ENCODE measurements at places on chromosomes 11 and 22.

DNA sequence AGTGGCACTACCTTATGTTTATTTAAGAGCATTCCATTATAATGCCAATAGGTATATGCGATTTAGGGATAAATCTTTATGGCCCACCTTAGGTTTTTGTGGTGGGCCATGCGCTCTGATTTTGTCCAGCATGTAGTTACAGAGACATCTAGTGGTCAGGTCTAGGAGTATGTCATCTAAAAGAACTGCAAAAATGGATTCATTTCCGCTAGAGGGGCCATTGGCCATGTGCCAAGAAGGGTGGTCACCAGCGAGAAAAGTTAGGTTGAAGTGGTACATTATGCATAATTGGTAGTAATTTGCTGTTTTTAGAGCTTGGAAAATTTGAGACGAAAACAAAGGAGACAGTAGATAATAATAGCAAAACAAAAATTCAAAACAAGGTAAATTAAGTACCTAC, 27.7 kb downstream of the LRRC4C start:
- DNase-seq: no peak

GRCh38 chr11:13051257-13051656, 42.1 kb downstream of the RASSF10 start:
- DNase-seq: no peak

- no peak for DNase-seq
Measured at GRCh38 chr11:13602844-13603243, 65.6 kb upstream of the FAR1 start.

DNA sequence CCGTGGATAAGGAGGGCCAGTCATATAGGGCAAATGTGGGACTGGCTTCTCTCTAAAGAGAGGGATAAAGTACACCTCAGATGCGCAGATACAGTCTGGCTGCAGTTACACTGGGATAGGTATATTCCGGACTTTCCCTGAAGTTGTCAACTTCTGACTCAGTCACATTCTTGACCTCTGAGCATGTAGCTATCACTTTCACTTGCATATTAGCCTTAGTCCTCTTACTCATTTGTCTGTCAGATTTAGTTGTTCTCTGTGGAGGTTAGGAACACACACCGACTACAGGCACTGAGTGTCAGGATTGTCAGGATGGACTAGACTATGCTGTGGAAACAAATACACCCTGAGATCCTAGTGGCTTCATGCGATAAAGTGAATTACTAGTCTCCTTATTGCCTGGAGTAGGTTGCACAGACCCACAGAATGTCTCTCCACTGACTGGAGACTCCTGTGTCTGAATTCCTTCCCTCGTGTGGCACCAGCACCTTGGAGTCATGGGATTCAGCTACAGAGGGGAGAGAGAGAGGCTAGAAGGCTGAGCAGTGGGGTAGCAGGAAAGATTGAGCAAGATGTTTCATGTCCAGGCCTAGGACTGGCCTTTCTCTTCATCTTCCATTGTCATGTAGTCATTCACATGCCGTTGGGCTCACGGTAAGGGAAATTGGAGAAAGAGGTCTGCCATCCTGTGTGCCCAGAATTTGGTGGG, 654.3 kb downstream of the NTM start:
- peak; percentile 16 for DNase-seq

GRCh38 chr22:44429941-44430587, 68.0 kb downstream of the RTL6 start:
- no peak for DNase-seq

- no peak for DNase-seq
Measured at GRCh38 chr11:25927411-25927953, 404.4 kb upstream of the ANO3 start.

DNA sequence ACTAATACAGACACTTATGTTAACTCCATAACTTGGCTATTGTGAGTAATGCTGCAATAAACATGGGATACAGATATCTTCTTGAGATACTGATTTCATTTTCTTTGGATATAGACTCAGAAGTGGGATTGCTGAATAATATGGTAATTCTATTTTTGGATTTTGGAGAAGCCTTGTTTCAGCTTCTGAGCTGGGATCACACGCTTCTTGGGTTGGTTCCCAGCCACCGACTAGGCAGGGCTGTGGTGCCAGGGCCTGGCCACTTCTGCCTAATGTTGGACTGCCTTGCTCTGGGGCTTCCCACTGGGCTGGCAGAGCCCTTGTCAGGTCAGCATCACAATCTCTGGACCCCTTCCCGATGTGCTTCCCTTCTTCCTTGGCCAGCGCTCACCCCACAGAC, 14.0 kb upstream of the MCHR1 start:
- DNase-seq: peak; percentile 79

- peak; percentile 44 for DNase-seq
Measured at GRCh38 chr11:12995188-12995587, 13.9 kb upstream of the RASSF10 start.

DNA sequence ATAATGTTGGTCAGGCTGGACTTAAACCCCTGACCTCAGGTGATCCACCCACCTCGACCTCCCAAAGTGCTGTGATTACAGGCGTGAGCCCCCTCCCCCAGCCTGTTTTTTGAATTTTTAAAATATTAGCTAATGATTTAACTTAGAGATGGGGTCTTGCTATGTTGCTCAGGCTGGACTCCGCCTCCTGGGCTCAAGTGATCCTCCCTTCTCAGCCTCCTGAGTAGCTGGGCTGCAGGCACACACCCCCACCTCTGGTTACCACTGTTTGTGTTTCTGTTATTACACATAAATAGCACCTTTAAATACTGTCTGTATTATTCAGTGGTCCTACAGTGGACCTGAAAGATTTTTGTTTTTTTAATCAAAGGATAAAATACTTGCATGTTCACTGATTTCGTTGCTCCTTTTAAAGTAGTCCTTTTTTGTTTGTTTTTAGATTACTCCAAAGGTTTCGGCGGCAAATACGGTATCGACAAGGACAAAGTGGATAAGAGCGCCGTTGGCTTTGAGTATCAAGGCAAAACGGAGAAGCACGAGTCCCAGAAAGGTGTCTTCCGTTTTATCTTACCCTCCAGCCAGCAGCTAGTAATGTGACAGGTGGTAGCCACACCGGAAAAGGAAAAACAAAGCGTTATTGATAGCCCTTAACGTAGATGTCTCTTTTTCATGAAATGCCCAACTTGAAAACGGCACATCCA, 21.1 kb downstream of the CTTN start:
- DNase-seq: no peak

- no peak for DNase-seq
Measured at GRCh38 chr11:130170345-130170744, 10.8 kb downstream of the ST14 start.

DNA sequence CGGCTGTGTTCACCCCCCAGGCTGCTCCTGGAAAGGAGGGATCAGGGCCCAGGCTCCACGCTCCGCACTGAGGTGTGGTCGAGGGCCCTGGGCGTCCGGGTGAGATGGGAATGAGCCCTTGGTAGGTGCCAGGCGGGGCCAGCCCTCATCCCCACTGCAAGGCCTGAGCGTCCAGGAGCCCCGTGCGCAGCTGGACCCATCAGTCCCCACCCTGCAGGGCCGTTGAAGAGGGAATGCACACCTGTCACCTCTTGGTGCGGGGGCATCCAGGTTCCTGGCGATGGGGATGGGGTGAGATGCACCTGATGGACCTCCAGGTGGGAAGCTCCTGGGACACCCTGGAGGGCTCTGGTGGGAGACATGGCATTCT, 72.2 kb downstream of the KCNQ1 start:
- no peak for DNase-seq

DNA sequence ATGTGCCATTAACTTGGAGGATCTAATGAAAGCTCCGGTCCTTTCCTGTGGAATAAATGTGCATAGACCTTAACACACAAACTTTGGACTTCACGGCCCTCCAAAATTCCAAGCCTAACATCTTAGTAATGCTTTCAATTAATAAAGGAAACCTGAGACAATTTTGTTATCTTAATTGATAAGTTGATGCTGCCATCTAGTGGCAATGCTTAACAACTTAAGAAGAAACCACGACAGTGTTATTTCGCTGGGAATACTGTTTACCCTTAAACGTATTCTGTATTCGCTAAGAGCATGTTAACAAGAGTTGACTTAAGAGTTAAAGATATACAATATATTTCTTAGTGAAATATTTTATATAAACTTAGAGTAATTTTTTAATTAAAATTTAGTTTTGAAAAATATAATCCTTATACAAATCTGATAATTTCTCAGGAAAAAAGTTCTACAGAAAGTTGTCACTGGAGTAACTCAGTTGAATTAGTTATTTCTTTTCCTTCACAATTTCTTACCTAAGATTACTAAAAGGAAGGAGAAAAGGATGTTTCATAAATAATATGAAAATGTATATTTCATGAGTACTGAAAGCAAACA, 35.0 kb upstream of the OR9G4 start:
- DNase-seq: peak; percentile 38

GRCh38 chr22:33922349-33922681, 2.0 kb upstream of the LARGE1 start:
- no peak for DNase-seq

GRCh38 chr11:57100638-57101331, 81.0 kb upstream of the LRRC55 start:
- no peak for DNase-seq

- no peak for DNase-seq
Measured at GRCh38 chr11:19121646-19122045, 4.7 kb downstream of the ZDHHC13 start.

DNA sequence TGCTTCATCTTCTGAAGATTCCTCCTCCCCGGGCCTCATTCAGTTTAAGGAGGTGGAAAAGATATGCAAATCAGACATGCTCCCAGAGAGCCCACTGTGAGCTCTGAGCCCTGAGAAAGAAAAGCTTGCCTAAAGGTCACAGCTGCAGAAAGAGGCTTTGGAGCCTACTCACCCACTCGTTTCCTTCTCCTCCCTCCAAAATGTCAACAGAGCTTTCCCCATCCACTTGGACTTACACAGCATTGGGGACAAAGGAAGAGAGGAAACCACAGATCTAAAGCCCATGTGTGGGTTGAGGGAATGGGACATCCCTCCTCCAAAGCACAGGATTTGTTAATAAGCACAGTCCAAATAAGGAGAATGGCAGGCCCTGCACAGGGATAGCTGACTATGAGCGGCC, 158.4 kb downstream of the ETS1 start:
- DNase-seq: no peak

- DNase-seq: no peak
Measured at GRCh38 chr11:114832532-114833125, 154.3 kb downstream of the NXPE2 start.

DNA sequence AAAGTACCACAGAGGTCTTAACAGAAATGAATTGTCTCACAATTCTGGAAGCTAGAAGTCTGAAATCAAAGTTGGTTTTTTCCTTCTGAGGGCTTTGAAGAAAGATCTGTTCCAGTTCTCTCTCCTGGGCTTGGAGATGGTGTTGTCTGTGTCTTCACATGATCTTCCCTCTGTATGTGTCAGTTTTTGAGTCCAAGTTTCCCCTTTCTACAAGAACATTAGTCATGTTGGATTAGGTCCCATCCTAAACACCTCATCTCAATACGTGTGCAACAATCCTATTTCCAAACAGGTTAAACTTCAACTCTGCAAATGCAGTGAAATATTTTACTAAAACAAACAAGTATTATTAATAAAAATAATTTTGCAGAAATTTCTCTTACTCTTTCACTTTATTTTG, 3.1 kb upstream of the PTS start:
- DNase-seq: no peak

- DNase-seq: no peak
Measured at GRCh38 chr11:12845739-12846358, 163.3 kb upstream of the RASSF10 start.

DNA sequence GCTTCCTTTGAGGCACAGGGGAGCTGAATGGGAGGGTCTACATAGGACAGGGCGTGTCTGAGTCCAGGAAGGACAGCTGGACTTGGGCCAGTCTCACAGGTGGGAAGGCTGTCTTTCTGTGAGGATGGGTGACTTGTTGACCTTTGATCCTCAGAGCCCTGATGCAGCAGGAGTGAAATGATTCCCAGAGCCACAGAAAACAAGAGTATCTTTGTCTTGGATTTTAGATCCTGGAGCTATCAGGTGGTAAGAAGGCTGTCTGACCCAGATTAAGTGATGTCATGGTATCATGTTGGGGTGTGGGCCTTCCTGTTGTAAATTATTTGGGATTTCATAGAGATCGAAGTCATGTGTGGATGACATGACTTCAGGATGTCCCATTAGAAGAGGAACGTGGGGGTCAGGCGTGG, 15.0 kb downstream of the PTPRJ start:
- DNase-seq: no peak

- no peak for DNase-seq
Measured at GRCh38 chr11:61512435-61512834, 3.9 kb downstream of the LRRC10B start.

- DNase-seq: no peak
Measured at GRCh38 chr11:11958403-11959231, 49.8 kb downstream of the DKK3 start.

- no peak for DNase-seq
Measured at GRCh38 chr11:112795911-112796649, 165.1 kb upstream of the NCAM1 start.

- DNase-seq: no peak
Measured at GRCh38 chr11:122874991-122875390, 7.6 kb upstream of the JHY start.

- no peak for DNase-seq
Measured at GRCh38 chr11:10444725-10445315, 10.2 kb upstream of the AMPD3 start.

DNA sequence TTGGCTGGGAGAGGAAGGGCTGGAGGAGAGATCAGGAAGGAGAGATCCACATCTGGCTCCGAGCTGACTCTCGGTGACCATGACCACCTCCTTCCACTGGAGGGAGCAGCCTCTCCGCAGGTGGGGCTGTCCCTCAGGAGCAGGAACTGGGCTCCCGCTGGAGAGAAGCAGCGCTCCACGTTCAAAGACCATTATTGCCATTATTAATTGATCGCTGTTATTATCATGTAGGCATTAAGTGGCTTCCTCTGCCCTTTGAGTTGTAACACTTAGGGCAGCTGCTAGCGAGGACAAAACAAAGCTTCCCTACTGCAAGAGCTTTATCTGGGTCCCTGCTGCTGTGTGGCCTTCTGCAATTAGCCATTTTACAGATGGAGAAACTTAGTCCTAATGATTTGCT, 251.9 kb downstream of the ST3GAL4 start:
- DNase-seq: peak; percentile 38

DNA sequence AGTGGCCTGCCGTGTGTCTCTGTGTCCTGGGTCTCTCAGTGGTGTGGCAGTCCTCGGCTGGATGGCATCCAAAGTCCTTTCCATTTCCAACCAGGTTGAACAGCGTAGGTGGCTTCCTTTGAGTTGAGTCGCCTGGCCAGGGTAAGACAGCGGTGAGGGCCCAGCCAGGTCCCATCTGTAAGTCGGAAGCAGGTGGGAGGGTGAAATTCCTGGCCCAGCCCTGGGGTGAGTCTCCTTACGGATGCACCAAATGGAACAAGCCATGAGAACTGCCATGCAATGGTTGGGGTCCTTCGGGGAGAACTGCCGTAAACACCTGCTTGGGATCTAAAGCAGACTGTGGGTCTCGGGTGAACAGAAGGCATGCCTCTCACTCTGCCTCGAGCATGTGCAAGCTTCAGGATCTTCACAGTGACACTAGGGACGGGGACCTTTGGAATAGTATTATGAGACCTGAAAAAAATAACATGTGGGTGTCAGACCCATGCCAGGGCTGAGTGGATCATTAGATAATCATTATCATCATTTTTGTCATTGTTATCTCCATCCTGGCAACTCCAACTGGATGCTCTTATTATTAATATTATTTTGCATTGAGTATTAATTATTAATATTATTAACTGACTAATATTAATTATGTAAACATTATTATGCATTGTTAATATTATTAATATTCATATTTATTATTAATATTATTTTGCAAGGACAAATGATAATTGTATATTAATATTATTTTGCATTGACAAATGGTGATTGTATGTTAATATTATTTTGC, 57.7 kb upstream of the LINC01488 start:
- no peak for DNase-seq

- DNase-seq: peak; percentile 54
Measured at GRCh38 chr11:110972640-110973039, 260.4 kb upstream of the ARHGAP20 start.

- DNase-seq: no peak
Measured at GRCh38 chr11:114079511-114080065, 20.1 kb downstream of the ZBTB16 start.
